T47D (cell line): ENCODE measurements at places on chromosomes 11 and 22.

DNA sequence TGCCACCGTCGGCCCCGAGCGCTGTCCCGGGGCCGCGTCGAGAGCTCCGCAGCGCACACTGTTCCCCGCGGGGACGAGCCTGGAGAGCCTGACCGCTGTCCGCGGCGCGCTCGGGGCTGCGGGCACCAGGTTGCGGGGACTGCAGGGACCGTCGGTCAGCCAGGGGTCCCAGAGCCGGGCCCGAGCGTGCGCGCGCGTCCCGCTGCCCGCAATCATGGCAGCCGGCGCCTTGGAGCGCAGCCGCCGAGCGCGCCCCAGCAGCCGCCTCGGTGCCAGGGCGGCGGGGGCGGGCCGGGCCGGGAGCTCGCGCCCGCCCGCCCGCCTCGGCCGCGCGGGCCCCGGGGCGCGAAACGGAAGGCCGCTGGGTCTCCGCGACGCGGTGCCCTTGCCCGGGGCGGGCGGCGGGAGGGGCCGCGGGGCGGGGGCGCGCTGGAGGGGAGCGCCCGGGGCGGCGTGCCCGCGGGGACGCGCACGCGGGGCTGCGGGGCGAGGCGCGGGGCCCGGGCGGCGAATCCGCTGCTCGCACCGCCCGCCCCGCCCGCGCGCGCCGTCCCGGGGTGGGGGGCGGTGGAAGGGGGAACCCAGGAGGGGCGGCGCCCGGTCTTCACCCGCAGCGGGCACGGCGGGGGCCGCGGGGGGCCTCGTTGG is 79.4 kb upstream of the PPARA start:
- DNase-seq: no peak

GRCh38 chr11:102868339-102868738 is 6.4 kb downstream of the MMP12 start:
- no peak for DNase-seq

DNA sequence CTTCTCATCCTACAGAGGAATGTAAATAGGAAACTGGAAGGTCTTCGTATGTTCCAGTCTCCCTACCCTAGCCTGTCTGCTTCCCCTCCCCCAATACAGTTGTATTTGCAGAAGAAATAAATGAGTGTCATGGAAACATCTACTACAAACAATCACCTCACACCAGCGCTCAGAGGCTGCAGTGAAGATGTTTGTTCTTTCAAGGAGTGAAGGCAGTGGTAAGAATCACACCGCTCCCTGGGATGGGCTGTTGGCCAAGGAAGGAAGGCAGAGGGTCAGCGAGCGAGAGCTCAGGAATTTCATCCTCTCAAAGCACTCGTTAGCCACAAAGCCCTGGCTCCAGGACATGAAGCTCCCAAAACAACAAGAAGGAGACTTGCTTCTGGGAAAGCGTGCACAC is 1.1 kb upstream of the IGSF9B start:
- no peak for DNase-seq

DNA sequence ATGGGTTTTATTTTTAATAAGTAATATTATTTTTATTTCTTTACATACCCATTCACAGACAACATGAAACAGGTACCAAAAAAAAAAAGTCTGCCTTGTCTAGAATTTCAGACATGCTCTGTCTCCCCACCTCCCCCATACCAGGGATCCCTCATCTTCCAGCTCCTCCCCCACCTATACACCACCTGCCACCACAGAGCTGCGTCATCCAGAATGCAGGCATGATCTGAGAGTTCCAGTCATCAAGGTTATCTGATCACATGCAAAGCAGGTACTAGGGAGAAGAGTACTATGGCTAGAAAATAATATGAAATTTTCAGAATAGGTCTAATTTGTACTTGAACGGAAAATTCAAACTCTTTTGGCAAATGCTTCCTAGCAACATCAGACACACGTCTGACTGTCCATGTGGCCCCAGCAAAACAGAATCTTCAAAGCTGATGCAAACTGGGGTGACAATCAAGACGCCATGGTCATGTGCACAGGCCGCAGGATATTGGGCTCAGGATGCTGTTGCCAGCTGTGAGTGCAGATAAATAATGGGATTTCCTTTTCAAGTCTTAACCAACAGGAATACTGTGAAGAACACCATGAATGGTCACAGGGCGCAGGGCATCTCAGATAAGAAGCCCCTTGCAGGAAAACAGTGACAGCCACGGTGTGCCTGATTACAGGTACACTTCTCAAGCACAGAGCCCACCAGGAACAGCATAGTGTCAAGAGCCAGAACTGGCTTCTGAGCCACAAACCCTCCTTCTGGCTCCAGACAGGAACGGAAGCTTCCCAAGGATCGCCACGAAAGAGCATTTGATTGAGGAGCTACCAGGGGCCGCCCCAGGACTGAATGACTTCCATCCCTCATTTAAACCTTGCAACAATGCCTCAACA is 169.5 kb downstream of the EFCAB6 start:
- no peak for DNase-seq

DNA sequence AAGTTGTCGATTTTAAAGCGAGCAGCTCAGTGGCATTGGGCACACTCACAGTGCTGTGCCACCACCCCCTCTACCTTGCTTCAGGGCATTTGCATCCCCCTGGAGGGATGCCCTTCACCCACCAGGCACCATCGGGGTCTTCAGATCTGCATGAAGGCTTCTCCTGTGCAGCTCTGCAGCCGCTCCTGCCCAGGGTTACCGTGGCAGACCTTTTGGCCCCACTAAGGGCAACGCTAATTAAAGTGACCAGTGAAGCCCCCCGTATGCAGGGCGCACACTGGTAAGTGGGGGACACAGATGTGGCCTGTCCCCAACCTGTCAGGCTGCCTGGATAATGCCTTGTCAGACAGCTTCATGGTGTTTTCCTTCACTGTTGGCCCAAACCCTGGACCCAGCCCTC is 1117.7 kb downstream of the BRD1 start:
- DNase-seq: no peak
